ENCODE measurements at places on chromosomes 1 and 21.

DNA sequence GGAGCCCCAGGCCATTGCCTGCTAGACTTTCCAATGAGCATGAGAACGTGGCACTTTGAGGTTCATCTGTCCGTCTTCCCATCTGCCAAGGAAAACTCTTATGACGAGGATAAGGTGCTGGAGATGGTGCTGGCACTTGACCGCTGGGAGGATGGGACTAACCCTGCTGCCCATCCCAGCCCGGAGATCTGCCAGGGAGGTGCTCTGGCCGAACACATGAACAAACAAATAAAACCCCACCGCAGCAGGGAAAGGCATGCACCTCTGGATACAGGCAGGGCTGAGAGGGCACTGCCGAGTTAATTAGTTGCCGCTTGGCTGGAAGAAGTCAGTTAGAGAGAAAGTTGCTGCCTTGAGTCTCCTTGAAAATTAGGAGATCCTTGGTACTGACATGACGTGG lies 308.4 kb downstream of the AJAP1 start:
- no peak for DNase-seq

DNA sequence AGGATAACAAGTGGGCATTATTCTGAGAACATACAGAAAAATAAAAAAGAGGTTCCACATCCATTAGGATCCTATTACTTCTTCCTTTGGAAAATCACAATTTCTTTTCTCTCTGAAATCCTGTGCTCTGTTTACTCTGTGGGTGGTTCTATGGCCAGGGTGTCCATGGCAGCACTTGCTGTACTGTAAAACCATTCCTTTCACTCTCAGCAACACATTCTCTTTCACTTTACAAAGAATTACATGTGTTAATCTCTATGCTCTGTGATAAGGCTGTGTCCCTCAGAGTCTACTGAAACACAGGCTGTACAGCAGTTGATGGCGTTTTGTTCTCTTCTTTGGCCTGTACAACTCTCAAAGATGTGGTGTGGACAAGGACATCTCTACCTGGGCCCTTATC lies 524.1 kb downstream of the PTBP2 start:
- DNase-seq = no peak

DNA sequence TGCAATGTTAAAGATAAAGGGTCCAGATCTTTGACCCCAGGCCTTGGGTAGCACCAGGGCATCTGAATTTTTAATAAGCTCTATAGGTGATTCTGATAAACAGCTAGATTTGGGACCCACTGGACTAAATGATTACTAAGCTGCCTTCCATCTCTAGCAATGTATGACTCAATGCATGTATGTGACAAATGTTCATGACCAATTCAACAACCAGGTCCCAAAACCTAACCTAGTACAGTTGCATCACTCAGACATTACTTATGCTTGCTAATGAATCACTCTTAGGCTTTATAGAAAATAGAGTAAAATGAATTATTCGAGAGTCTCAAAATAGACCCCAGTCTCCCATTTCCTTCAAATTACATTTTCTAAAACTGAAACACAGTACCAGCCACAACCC lies 35.5 kb downstream of the RCAN1 start:
- no peak for DNase-seq

DNA sequence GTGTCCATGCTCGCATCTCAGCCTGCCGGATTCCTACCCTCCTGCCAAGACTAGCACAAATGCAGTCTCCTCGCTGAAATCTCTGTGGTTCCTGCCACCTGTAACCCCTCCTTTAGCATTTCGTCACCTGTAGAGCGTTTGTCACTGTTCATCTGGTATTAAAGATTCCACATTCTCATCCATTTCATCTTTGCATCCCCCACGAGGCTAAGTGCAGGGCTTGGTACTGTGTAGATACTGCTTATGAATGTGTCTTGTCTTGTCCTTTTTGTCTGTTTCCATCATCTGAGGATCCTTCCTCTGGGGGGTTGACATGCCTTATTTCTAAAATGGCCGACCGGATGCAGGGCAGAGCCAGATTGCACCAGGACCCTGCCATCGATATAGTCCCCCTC lies 53.7 kb upstream of the DNAJC6 start:
- no peak for DNase-seq

DNA sequence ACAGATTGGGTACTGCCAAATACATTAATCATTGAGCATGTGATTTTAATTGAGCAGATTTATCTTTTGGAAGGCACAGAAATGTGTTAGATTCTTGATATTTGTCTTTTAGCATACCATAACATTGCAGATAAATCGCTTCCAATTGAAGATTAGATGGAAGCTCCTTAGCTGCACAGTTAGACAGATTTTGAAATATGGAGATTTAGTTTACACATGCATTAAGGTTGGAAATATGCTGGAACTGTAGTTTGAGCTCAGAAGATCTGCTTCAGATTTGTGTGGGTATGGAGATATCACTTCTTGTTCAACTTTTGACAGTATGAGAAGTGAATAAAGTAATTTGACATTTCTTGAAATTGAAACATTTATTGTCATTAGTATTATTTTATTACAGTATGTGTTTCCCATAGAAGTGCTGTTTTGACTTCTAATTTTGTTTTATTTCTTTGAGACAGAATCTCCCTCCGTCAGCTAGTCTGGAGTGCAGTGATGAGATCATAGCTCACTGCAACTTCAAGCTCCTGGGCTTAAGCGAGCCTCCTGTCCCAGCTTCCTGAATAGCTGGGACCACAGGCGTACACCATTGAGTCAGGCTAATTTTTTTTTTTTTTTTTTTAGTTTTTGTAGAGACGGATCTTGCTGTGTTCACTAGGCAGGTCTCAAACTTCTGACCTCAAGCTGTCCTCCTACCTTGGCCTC lies 29.1 kb downstream of the THRAP3 start:
- DNase-seq = no peak

DNA sequence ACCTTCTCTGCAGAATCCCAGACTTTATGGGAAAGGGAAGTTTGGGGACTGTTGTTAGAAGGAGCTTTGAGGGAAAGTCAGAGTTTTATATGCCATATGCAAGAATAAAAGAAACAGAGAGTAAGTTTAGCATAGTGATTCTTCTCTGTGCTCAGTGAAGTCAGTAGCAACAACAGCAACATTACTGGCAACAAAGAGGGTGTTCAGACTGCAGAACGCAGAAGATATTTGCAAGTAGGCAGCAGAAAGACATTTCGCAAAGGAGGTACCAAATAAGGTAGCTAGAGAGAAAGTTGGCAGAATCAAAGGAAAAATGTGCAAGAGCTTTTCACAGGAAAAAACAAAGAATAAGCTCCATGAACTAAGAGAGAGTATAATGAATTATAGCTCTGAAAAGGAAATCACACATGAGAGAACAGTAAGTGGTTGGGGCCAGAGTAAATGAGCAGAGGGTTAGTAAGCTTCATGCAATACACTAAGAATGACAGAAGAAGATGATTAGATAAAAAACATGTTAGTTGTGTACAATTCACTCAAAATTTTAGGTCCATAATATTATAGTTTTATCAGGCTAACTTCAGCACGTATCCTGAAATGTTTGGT lies 98.1 kb downstream of the NEGR1 start:
- DNase-seq = no peak

- DNase-seq = no peak
Measured at GRCh38 chr1:65255035-65255655, 54.2 kb upstream of the DNAJC6 start.

DNA sequence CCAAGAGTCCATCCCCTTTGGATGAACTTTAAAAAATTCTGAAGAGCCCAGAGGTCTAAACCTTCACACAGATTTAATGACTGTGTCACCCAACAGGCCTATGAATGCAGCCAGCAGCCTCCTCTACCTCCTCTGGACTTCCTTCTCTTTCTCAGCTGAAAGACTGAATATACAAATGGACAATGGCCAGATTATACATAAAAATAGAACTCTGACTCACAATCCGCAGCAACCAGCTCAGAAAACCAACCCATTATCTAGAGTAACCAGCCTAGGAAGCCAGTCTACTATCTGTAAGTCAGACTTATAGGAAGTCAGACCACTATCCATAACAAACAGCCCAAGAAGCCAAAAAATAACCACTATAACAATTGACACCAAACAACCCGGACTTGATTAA lies 224.5 kb downstream of the ASTN1 start:
- no peak for DNase-seq

- no peak for DNase-seq
Measured at GRCh38 chr21:44530221-44530902, 9.6 kb downstream of the KRTAP10-1 start.

DNA sequence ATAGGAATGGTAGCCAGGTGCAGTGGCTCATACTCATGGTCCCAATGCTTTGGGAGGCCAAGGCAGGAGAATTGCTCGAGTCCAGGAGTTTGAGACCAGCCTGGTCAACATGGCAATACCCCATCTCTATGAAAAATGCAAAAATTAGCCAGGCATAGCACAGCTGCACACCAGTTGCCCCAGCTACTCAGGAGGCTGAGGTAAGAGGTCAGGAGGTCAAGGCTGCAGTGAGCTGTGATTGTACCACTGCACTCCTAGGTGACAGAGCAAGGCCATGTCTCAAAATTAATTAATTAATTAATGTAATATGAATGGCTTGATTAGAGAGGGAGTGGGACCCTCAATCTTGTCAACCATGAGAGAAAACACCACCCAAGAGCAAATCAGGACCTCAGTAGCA lies 198.7 kb upstream of the DUSP10 start:
- DNase-seq = no peak

GRCh38 chr1:221612047-221612777 lies 129.7 kb downstream of the DUSP10 start:
- DNase-seq = no peak

DNA sequence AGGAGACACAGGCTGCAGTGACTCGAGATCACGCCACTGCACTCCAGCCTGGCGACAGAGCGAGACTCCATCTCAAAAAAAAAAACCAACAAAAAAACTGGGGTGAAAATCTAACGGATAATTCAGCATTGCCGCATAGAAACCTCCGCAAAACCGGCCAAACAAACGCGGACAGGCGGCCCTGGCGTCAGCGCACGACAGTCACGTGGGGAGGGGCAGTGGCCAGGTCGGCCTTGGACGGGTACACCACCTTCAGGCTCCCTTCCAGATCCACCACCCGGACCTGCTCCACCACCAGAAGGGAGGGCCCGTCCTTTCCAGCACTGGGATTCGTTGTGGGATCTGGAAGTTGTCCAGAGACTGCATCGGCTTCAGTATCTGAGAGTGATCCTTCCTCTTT lies 8.4 kb downstream of the SMIM1 start:
- no peak for DNase-seq

GRCh38 chr1:28893403-28894102 lies 20.8 kb upstream of the EPB41 start:
- peak; percentile 28 for DNase-seq

DNA sequence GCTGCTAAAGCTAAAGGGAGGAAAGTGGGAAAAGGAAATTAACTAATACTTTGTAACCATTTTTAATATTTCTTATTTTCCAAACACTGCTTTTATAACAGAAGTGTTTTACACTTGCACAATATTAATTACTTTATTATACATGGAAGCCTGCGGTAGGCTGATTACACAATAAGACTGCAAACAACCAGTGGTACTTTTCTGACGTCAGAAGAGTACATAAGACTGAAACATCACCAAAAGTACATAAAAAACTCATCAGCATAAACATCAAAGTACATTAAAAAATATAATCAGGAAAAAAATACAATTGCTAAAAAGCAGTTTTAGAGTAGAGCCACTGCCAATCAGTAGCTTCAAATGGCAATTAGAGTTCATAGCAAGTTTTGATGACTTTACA lies 4.6 kb downstream of the ZNF281 start:
- no peak for DNase-seq

DNA sequence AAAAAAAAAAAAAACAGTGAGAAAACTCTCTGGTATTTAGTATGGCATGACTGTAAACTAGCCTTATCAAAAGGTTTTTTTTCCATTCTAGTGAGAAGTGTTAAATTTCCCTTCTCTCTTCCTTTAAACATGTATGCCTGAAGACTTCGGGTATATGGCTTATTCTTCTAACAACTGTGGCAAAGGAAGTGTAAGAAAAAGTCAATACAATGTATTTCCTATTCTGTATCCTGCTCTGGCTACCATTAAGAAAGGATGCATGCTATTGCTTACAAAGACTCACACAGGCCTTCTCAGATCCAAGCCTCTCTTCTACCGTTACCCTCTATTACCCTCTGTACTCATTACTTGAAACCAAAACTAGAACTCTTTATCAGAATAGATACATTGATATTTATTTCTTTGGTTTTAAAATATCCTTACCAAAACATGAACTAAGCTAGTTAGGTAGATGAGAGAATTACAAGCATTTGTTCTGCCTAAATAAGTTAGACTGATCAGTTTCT lies 8.4 kb downstream of the CEPT1 start:
- no peak for DNase-seq

DNA sequence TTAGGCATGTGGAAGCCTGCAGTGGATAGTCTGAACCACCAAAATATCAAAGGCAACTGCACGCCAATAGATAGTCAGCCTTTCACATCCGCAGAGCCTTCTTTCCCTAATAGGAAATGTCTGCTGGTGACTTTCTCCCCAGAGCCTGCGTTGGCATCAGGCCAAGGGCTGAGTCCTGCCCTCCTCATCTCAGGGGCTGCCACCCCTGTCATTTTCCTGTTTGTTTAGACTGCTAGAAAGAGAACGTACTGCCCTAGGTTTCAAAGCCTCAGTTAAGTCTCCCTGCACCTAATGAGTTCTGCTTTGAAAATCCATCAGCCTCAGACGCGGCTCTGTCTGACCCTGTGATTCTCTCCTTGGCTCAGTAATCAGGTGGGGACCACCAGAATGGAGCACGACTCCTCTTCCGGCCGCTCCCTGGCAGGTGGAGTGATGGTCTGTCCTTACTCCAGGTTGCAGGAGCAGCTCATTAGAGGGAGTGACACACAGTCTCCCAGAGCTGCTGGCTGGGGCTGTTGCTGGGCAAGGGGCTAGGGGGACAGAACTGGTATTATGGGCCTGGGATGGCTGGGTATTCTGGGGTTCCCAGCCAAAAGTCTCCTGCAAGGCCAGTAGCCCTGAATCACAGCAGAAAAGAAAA lies 27.3 kb downstream of the STUM start:
- DNase-seq = no peak

DNA sequence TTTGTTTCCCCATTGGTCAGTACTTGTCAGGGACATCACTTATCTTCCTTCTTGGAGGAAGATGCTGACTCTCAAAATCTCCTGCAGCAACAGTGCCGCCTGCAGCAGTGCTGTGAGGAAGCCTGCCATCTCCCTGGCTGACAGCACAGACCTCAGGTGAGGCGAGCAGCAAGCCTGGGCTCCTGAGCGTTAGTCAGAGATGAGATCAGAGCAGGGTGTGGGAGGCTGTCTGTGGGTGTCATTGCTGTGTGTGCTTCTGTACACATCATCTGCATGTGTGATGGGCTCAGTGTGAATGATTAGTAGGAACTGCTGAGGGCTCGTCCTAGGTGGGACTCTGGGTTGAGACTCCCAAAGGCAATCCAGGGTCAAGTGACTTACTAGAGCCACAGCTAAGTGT lies 6.1 kb downstream of the STRIP1 start:
- DNase-seq = no peak

Data from T-cell (primary cell).